CD4-positive, alpha-beta T cell treated with Interleukin-6 for 4 hours (primary cell): ENCODE measurements at places on chromosomes 13 and 19.

GRCh38 chr19:49475995-49476880 is 2.2 kb downstream of the FLT3LG start:
- DNase-seq = peak; percentile 79

GRCh38 chr19:38544569-38545315 is 73.0 kb downstream of the MAP4K1 start:
- DNase-seq = peak; percentile 43

GRCh38 chr13:102236830-102237229 is 165.0 kb downstream of the FGF14 start:
- DNase-seq = no peak

GRCh38 chr13:33744589-33745369 is 73.2 kb upstream of the RFC3 start:
- no peak for DNase-seq

- no peak for DNase-seq
Measured at GRCh38 chr13:30857018-30857417, 49.1 kb upstream of the MEDAG start.
